ENCODE measurements at places on chromosomes 12 and 14. TPM values are rescaled to one million over a fixed set of nuclear protein-coding genes. Genes with fewer than 3 reads are reported as not detected.

DNA sequence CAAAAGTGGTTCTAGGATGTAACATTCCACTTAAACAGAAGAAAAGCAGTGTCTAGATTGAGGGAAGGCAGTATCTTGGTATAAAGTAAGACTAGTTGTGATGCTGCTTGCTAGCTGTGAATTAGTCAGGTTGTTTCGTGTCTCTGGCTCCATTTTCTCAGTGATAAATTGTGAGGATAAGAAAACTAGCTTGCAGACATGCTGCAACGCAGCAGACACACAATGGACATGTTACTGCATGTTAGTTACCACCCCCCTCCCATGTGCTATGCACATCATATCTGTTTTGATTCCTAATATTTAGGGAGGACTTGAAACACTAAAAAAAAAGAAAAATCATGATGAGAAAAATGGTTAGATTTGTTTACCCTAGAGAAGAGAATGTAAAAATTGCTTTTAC lies 2.9 kb downstream of the CCNK start:
- peaks cover 34% of the 10 kb centered on the region for H3K4me1 ChIP-seq
- no peak for DNase-seq
- no peaks in the 10 kb centered on the region for H3K36me3 ChIP-seq
- no peak overlapping the region for H3K27ac ChIP-seq

AMN gene
- total RNA-seq, result 0.44 TPM

- no peaks in the 10 kb centered on the region for H3K27me3 ChIP-seq
- H3K36me3 ChIP-seq, result no peaks in the 10 kb centered on the region
- H3K27ac ChIP-seq, result no peak overlapping the region
- no peaks in the 10 kb centered on the region for H3K4me1 ChIP-seq
These were observed 332.5 kb downstream of the CCER1 start for GRCh38 chr12:90622431-90622830.

DNA sequence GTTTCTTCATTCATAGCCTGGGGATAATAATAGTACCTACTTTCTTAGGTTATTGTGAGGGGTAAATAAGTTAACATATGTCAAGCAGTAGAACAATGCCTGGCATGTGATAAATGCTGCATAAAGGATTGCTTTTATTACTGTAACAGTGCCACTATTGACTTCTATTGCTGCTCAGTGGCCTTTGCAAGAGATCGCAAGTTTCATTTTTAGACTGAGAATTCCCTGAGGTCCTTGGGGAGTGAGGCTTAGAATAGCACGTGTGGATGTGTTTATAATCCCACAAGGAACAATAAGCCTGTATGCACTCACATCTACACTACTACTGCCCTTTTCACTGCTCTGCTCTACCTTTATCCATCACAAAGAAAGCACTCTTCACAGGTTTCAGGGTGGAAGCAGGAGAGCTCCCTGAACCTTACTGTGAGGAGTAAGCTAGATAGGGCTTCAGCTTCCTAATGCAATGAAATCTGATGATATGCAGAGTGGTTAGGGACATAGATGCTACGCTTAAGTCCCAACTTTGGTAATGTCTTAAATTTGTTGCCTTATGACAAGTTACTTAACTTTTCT lies 302.6 kb downstream of the SNAPC1 start:
- H3K4me1 ChIP-seq, result no peaks in the 10 kb centered on the region
- H3K4me3 ChIP-seq, result no peak overlapping the region
- H3K27me3 ChIP-seq, result peaks cover 2% of the 10 kb centered on the region
- no peaks in the 10 kb centered on the region for H3K36me3 ChIP-seq
- no peak overlapping the region for H3K27ac ChIP-seq
- DNase-seq, result no peak

DNA sequence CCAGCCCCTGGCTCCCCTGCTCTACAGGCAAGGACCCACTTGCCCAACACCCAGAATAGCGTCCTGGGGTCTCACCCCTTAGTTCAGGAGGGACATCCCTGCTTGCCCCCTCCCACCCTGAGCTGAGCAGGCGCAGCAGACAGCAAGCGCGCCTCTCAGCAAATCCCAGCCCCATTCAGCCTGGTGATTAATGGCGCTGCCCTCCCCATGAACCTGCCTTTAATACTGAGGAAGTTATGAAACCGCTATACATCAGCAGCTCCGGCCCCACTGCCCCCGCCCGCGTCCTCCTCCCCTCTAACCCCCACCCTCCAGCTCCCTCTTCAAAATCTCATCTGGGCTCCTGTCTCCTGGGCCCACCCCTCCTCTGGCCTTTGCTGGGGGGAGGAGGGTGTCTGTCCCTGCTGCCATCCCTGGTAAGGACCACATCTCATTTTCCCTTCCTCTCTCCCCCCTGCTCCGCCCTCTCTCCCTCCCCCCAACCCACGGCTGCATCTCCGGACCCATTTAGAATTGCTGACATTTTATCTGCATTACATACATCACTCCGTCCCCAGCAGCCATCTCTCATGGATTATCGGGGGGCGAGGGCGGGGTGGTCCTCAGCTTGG lies 7.1 kb upstream of the SMUG1 start:
- peaks cover 5% of the 10 kb centered on the region for H3K4me1 ChIP-seq
- no peak overlapping the region for H3K4me3 ChIP-seq
- no peak for DNase-seq
- H3K36me3 ChIP-seq, result no peaks in the 10 kb centered on the region
- peaks cover 77% of the 10 kb centered on the region for H3K27me3 ChIP-seq
- no peak overlapping the region for H3K27ac ChIP-seq

SSTR1 gene
- total RNA-seq, result not detected

GRCh38 chr14:75404847-75405246 lies 23.0 kb upstream of the JDP2 start:
- no peaks in the 10 kb centered on the region for H3K36me3 ChIP-seq
- peaks cover 13% of the 10 kb centered on the region for H3K27me3 ChIP-seq
- peaks cover 17% of the 10 kb centered on the region for H3K4me1 ChIP-seq

DNA sequence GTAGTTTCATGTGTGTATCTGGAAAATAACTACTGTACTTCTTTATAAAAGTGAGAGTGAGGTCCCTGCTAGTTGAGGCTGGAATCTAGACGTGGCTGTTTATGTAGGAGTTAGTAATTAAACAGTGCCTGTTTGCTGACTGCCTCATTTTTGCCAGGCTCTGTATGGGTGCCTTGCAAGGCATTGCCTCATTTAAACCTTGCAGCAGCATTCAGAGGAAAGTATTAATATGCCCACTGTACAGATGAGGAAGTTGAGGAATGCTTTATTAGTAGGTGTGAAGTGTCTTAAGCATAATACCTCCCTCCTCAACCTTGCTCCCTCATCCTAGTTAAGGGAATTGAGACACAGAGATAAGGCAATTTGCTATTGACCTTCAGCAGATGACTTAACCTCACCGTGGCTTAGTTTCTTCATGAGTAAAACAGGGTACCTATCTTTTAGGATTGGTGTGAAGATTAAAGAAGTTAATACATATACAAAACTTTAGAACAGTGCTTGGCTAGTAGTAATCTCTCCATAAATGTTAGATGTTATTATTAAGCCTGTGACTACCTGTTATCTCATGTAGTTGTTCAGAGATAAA lies 28.7 kb downstream of the PPM1A start:
- H3K4me1 ChIP-seq, result peaks cover 17% of the 10 kb centered on the region
- H3K27me3 ChIP-seq, result no peaks in the 10 kb centered on the region
- DNase-seq, result no peak
- peaks cover 10% of the 10 kb centered on the region for H3K36me3 ChIP-seq
- H3K4me3 ChIP-seq, result no peak overlapping the region

VAMP1 gene
- total RNA-seq, result 52.8 TPM

PIWIL1 gene
- total RNA-seq, result not detected

GRCh38 chr12:19997656-19998400 lies 370.5 kb upstream of the PDE3A start:
- no peaks in the 10 kb centered on the region for H3K36me3 ChIP-seq
- H3K4me3 ChIP-seq, result no peak overlapping the region
- H3K27me3 ChIP-seq, result no peaks in the 10 kb centered on the region
- no peak for DNase-seq
- no peak overlapping the region for H3K27ac ChIP-seq

DNA sequence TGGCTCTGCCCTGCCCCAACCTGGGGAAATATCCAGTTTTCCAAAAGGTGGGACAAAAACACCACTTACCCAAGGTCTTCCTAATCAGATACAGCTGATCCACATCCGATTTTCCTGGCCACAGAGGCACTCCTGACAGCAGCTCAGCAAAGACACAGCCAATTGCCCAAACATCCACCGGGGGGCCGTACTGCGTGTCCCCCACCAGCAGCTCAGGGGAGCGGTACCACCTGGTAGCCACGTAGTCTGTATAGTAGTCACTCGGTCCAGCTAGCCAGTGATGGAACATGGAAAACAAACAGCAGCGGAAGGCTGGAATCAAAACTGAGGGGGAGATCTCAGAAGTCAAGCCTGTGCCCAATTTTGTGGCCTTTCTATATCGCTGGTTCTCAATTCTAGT lies 28.8 kb downstream of the DMAC2L start:
- H3K36me3 ChIP-seq, result peaks cover 3% of the 10 kb centered on the region
- no peak for DNase-seq
- peaks cover 39% of the 10 kb centered on the region for H3K4me1 ChIP-seq
- H3K4me3 ChIP-seq, result no peak overlapping the region
- no peak overlapping the region for H3K27ac ChIP-seq
- peaks cover 7% of the 10 kb centered on the region for H3K27me3 ChIP-seq

NINJ2 gene
- 4.8 TPM for total RNA-seq

DNA sequence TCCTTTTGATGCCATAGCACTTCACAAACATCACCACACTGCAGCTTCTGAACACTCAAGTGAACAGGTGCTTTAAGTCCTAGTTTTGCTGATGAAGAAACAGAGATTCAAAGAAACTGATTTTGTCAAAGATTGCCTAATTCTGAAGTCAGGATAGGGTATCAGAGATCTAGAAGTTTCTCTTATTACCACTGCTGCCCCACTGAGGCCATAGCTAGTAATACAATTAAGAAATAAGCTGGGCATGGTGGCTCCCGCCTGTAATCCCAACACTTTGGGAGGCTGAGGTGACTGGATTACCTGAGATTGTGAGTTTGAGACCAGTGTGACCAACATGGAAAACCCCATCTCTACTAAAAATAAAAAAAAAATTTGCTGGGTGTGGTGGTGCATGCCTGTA lies 458.3 kb upstream of the SEL1L start:
- no peak overlapping the region for H3K4me3 ChIP-seq
- no peaks in the 10 kb centered on the region for H3K4me1 ChIP-seq
- H3K36me3 ChIP-seq, result no peaks in the 10 kb centered on the region
- H3K27me3 ChIP-seq, result no peaks in the 10 kb centered on the region
- no peak for DNase-seq
- H3K27ac ChIP-seq, result no peak overlapping the region

DNA sequence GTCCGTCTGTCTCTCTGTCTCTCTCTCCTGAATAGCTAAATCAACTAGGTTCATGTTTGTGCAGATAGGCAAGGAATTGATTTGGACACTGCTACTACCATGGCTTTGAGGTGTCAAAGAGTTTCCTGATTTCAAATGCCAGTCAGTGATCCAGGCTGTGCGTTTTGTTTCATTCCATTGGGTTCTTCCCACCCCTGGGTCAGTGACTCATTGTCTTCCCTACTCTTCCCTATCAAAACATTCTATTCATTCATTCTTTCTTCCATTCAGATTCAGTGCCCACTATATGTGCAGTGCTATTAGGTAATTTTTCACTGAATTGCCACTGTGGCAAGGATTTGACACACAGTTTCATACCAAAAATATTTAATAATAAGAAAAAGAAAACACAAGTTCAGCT lies 50.4 kb downstream of the RPH3A start:
- no peak overlapping the region for H3K27ac ChIP-seq
- no peaks in the 10 kb centered on the region for H3K36me3 ChIP-seq
- peaks cover 10% of the 10 kb centered on the region for H3K27me3 ChIP-seq
- H3K4me1 ChIP-seq, result no peaks in the 10 kb centered on the region

KRT3 gene
- total RNA-seq, result 0.08 TPM

DNA sequence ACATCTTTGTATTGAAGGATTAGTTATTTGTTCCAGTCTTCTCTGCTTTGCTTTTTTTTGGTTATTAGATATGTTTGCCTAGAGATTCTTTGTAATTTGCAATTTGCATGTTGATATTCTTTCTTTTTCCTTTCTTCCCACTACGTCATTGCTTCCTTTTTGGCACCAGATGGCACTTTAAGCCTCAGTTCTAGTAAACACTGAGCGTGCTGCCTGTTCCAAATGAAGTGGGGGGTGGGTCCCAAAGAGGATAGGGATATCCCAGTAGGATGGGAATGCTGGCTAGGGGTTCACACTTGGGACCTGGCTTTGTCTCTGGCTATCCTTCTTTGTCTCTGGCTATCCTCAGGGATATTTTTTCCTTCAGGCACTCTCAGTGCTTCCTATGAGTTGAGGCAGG lies 17.0 kb downstream of the EAPP start:
- no peak overlapping the region for H3K27ac ChIP-seq
- H3K36me3 ChIP-seq, result peaks cover 50% of the 10 kb centered on the region
- no peak for DNase-seq

GRCh38 chr14:35202195-35202594 lies 79.8 kb downstream of the PRORP start:
- H3K4me1 ChIP-seq, result peaks cover 41% of the 10 kb centered on the region
- peaks cover 7% of the 10 kb centered on the region for H3K36me3 ChIP-seq
- DNase-seq, result no peak
- no peaks in the 10 kb centered on the region for H3K27me3 ChIP-seq
- peak overlapping the region; percentile 10 for H3K4me3 ChIP-seq

DNA sequence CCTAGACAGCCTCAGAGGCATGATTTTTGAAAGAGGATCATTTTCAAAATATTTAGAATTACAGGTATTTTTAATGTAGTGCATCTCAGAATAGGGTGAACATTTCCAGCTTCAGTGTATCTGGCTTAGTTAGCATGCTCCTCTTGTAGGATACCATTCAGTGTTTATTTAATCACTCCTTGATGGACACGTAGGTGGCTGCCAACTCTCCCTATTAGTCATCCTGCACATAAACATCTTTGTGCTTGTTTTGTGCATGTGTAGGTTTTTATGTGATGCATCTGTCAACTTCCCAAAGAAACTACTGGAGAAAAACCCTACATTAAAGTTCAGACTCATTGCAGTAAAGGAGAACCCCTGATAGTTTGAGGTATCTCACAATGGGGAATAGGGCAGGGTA lies 52.5 kb upstream of the RBM19 start:
- H3K4me3 ChIP-seq, result no peak overlapping the region
- peaks cover 8% of the 10 kb centered on the region for H3K27me3 ChIP-seq
- no peaks in the 10 kb centered on the region for H3K4me1 ChIP-seq
- no peaks in the 10 kb centered on the region for H3K36me3 ChIP-seq

GRCh38 chr12:52335598-52336262 lies 14.5 kb upstream of the KRT83 start:
- H3K36me3 ChIP-seq, result no peaks in the 10 kb centered on the region
- no peak overlapping the region for H3K4me3 ChIP-seq
- no peak for DNase-seq
- no peak overlapping the region for H3K27ac ChIP-seq

GRCh38 chr14:50501642-50502041 lies 30.7 kb downstream of the MAP4K5 start:
- no peaks in the 10 kb centered on the region for H3K27me3 ChIP-seq
- peaks cover 5% of the 10 kb centered on the region for H3K4me1 ChIP-seq
- H3K4me3 ChIP-seq, result no peak overlapping the region
- no peak overlapping the region for H3K27ac ChIP-seq

EPYC gene
- total RNA-seq, result not detected

- no peak overlapping the region for H3K27ac ChIP-seq
- peaks cover 6% of the 10 kb centered on the region for H3K27me3 ChIP-seq
- no peaks in the 10 kb centered on the region for H3K36me3 ChIP-seq
- no peaks in the 10 kb centered on the region for H3K4me1 ChIP-seq
These were observed 106.3 kb upstream of the FRMD6 start for GRCh38 chr14:51545396-51545795.

- H3K4me3 ChIP-seq, result no peak overlapping the region
- no peaks in the 10 kb centered on the region for H3K4me1 ChIP-seq
- peaks cover 8% of the 10 kb centered on the region for H3K27me3 ChIP-seq
- no peak overlapping the region for H3K27ac ChIP-seq
- no peak for DNase-seq
These were observed 161.3 kb downstream of the GXYLT1 start for GRCh38 chr12:41983394-41983793.
